Psoas muscle (tissue), 8 donors: ENCODE measurements at places on chromosomes 1 and 21. TPM values are rescaled to one million over a fixed set of nuclear protein-coding genes. Genes with fewer than 3 reads are reported as not detected.

GRCh38 chr21:42599486-42599885, 53.9 kb upstream of the PDE9A start:
- no peak for DNase-seq

- DNase-seq = no peak
Measured at GRCh38 chr1:211257826-211258225, 1.3 kb upstream of the RCOR3 start.

Gene ZNF593OS
- 4.2 TPM for total RNA-seq

Gene OXCT2
- 0.23 TPM for total RNA-seq

Gene SERINC2
- total RNA-seq = 26.7 TPM

Gene HES3
- not detected for total RNA-seq

- no peak for DNase-seq
Measured at GRCh38 chr1:54127594-54128300, 25.1 kb downstream of the CDCP2 start.

Gene BRINP2
- 0.38 TPM for total RNA-seq

- DNase-seq = no peak
Measured at GRCh38 chr1:24771574-24771973, 26.3 kb downstream of the CLIC4 start.

GRCh38 chr1:90717356-90717664, 208 bp upstream of the BARHL2 start:
- DNase-seq = no peak

DNA sequence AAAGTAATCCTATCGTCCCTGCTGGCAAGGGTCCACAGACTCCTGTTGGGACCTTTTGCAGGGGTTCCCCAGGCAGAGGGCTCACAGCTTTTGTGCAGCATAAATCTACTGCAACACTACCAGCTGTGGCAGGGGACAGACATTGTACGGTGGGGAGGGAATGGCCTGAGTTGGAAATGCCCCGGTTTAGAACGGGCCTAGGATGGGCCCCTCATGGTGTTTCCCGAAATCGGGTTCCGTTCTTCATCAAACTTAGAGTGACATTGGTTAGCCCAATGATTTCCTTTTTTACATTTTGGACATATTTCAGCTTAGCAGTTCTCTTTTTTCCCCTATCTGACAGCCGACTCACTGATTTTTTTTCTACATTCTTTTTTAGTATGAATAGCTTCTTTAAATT, 26.5 kb upstream of the SAMD11 start:
- no peak for DNase-seq

Gene PCSK9
- total RNA-seq = not detected

DNA sequence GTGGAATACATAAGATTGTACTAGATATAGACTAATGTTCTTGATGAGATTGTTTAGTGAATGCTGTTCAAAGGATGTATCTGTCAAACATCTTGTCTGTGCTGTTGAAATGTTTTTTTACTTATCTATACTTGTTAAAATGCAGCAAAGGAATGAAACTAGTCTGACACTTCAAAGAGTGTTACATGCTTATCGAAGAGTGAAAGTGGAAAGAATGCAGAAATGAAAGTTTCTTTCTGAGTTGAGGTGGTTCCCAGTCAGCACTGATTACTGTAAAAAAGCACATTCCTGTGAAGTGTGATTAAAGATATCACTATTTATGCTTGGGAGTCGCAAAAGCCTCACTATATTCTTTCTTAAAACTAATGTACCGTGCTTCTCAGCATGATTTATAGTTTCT, 1225.2 kb downstream of the NCAM2 start:
- no peak for DNase-seq

GRCh38 chr1:212816567-212817278, 25.0 kb downstream of the TATDN3 start:
- DNase-seq = no peak

DNA sequence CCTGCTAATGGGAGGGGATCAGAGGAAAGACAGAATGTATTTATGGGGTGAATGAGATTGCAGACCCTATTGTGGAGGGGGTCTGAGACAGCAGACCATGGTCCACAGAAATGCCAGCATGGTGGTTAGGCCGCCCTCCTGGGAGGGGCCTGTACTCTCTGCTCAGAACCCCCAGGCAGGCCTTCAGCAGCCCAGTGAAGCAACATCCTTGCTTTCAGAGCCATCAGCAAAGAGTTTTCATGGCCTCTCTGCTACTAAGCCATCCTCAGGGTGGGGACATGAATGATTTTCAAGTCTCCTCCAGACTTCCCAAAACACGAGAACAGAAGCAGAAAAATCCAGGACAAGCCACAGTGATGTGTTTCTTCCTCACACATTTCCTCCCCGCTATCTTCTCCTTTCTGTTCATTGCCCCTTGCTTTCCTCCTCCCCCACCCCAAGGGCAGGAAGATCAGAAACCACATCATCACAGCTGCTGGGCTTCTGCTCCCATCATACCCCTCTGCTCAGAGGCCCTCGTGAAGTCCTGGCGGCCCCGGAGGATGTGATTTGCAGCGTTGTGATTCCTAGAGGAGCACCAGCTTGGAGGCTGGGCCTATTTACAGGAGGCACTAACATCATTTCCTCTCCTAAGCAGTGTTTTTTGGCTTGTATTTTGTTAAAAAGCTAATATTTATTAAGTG, 48.0 kb downstream of the ABCA4 start:
- DNase-seq = no peak

DNA sequence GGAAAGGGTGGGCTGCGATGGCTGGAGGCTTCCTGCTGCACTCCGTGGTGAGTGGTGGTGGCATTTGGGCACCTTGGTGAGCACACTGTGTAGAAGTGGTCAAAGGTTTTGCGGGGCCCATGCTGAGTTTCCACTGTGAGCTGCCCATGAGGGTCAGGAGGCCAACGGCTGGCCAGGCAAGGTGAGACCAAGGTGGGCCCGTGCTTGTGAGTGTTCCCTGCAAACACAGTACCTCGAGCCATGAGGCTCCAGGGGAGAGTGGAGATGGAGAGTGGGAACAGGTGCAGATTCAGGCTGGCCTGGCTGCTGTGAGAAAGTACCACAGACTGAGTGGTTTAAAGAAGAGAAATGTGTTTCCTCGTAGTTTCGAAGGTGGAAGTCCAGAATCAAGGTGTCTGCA, 40.8 kb downstream of the AJAP1 start:
- DNase-seq = no peak

DNA sequence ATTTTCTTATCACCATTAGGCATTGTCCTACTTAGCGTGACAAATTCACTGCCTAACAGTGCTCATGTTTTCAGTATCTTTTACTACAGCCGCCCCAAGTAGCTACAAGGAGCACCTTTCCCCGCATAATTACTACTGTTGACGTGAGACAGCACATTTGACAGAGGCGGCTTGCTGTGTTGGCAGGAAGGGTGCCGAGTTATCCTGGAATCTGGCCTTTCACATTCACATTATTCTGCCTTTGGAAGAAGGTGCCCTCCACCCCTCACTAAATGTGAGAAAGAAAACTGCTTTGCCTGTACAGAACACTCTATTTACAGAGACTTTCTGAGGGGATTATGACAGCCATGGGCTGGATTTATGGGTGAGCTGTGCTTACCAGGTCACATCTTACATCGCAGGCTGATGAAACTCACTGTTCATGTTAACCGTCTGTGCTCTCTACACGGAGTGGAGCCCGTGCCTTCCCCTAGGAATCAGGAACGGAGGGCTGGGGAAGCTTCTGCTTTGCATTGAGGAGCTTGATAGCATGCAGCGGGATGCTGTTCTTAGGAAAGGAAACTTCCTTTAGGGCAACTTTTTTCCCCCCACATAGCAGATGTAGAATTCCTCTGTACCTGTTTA, 148.0 kb upstream of the ZRANB2 start:
- no peak for DNase-seq

DNA sequence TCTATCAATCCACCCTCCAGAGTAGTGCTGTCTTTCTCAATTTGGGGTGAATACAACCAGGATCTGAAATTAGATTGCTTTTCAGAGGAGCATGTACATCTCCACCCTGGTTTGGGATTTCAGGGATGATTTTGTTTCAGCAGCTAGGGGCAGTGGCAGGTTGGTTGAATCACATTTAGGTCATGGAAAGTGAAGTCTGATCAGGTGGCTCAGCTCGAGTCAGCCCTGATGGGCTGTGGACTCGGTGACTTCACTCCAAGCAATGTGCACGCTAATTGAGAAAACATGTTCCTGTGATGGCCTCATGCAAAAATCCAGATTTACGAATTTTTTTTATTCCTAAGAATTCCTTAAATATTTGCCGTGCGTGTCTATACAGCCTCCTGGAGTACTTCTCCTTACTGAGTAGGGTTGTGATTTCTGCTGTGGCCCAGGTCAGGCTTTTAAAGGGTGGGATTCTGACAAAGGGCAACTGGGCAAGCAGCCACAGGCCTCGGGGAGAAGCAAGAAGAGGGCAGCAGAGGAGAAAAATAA, 7.5 kb downstream of the NGF start:
- DNase-seq = no peak

- DNase-seq = no peak
Measured at GRCh38 chr1:6692956-6693355, 8.7 kb downstream of the DNAJC11 start.

- no peak for DNase-seq
Measured at GRCh38 chr1:1907098-1907736, 7.8 kb upstream of the CALML6 start.

GRCh38 chr21:33266789-33267135, 595 bp downstream of the IL10RB start:
- no peak for DNase-seq

Gene DISP3
- not detected for total RNA-seq

GRCh38 chr1:92817986-92818764, 13.7 kb upstream of the RPL5 start:
- no peak for DNase-seq

GRCh38 chr1:118321840-118322239, 136.8 kb upstream of the SPAG17 start:
- no peak for DNase-seq

DNA sequence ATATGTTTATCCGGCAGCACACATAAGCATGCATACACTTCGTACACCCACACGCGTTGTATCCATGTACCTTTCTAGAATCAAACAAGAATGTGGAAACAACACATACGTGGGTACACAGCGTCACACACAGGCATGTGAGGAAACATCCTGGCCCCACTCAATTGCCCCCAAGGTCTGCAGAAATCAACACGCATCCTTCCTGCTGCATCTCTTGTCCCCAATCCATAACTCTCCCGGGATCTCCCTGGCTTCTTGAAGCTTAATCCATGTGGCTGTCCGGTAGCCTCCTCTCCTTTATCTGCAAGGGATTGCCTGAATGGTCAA, 5.5 kb upstream of the TBX15 start:
- DNase-seq = no peak

Gene NTRK1
- total RNA-seq = 0.44 TPM

GRCh38 chr1:175498002-175498401, 245.4 kb downstream of the TNR start:
- DNase-seq = no peak

Gene OR2T11
- not detected for total RNA-seq

DNA sequence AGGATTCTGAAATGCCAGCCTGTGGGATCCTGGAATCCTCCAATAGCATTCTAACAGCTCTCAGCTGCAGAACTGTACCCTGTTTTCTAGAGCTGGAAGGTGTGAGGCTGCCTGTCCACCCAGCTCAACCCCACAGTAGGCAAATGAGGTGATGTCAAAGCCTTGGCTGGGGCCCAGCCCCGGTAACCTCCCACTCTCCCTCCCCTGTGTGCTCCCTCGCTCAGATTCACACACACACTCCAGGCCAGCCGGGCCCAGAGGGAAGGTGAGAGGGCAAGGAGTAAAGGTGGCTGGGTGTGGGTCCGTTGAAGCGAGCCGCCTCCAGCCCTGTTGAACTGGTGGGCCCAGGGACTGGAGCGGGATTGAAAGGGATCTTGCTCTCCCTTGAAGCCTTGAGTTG, at the start of gene BSND:
Gene BSND, plus strand, starts transcription at position 257 of the 400 bp plus-strand sequence. CDS start 254 bp downstream, outside the sequence.
- DNase-seq = no peak

Gene ACTL8
- not detected for total RNA-seq

DNA sequence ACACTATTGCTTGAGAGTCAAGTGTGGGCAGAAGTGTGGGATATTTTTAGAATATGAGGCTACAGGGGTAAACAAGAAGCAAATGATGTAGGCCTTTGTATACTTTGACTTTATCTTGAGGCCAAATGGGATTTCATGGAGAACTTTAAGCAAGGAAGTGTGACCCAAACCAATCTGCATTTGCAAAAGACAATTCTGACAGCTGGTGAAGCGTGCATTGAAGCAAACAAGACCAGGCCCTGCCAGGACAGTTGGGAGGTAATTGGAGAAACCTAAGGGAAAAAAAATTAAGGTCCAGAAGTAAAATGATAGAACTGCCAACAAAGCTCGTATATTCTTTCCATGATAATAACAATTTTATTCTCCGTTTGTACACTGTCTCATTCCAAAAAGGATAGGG, 168.3 kb downstream of the TM2D1 start:
- DNase-seq = no peak
